NCI-H187 treated with DMSO at 0.1 percent for 48 hours (cell line): ENCODE measurements at places on chromosomes 2 and 18.

DNA sequence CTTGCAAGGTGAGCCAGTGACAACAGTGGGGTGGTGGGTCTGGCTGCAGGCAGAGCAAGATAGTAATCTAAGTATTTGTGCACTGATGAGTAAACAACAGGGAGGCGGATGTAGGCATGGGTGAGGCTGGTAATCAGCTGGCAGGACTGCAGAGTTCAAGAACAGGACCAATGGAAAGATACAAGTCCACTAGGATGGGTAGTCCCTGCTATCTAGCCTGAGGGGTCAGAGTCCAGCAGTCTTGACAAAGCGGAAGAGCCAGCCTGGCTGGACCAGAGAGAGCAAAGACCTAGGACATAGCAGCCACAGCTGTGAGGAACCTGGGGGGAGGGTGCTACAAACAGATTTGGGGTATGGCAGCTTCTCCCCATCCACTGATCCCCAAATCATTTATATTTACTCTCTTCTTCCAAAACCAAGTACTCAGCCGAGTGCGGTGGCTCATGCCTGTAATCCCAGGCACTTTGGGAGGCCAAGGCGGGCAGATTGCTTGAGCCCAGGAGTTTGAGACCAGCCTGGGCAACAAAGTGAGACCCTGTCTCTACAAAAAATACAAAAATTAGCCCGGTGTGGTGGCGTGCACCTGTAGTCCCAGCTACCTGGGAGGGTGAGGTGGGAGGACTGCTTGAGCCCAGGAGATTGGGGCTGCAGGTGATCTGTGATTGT, 25.9 kb downstream of the VIL1 start:
- no peak for DNase-seq

DNA sequence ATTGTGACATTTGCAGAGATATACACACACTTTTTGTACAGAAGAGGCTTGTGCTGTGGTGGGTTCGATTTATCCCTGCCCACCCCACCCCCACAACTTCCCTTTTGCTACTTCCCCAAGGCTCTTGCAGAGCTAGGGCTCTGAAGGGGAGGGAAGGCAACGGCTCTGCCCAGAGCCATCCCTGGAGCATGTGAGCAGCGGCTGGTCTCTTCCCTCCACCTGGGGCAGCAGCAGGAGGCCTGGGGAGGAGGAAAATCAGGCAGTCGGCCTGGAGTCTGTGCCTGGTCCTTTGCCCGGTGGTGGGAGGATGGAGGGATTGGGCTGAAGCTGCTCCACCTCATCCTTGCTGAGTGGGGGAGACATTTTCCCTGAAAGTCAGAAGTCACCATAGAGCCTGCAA, 40.0 kb downstream of the STEAP3 start:
- no peak for DNase-seq

GRCh38 chr2:142533177-142533576, 344.3 kb upstream of the KYNU start:
- DNase-seq, result no peak

DNA sequence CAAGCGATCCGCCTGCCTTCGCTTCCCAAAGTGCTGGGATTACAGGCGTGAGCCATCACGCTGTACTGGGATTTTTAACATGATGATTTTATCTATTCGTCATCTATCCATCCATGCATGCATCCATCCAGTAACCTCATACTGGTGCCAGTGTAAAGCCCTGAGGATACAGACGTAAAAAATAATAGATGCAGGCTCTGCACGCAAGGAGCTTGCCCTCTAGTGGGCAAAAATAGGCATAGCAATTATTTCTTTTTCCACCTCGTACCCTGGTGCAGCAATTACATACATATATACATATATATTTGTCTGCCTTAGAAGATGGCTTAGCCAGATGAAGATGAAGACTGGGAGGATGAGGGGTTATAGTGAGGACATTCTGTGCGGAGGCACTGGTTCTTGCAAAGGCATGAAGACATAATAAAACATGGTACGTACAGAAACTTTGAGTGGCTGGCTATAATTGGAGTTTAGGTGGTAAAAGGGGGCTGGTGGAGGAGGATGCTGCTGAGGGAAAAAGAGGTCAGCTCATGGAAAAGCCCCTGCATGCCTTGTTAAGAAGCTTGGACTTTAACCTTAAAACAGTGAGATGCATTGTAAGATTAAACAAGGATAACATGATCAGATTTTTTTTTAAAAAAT, 19.6 kb upstream of the RPIA start:
- no peak for DNase-seq

DNA sequence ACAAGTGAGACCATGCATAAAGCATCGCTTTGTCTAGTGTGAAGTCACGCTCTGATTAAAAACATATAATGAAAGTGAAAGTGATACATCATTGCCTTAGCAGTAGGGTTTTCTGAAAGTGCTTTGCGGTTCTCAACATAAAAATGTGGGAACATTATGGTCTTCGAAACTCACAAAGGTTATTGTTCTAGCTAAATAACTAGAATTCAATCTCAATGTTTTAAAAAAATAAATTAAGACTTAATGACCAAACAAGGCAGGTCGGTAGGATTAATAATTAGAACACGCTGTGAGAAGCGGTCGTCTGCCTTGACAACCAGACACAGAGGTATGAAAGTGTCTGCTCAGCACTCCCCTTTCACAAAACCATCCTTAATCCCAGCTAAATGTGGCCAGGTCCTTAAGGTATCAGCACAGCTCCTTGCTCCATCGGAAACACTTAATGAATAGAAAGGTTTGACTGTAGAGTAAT, 42.2 kb downstream of the KLHL14 start:
- DNase-seq, result peak; percentile 11

GRCh38 chr2:149871091-149871885, 283.7 kb upstream of the MMADHC start:
- DNase-seq, result no peak

DNA sequence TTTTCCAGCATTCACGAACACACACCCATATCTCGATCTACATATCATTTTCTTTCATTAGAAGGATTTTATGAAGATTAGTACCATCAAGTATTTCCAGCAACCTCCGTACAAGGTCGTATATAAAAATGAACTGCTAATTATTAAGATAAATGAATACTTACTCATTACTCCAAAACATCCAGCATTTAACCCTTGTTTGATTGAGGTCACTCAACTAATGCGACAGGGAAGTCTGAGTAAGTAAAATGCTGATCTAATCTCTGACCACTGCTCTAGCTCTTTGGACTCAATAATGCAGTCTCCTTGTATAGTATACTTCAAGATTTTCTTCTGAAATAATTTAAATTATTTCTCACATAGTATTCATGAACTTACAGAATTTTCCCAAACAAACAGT, 2.0 kb downstream of the ABHD3 start:
- DNase-seq, result no peak

DNA sequence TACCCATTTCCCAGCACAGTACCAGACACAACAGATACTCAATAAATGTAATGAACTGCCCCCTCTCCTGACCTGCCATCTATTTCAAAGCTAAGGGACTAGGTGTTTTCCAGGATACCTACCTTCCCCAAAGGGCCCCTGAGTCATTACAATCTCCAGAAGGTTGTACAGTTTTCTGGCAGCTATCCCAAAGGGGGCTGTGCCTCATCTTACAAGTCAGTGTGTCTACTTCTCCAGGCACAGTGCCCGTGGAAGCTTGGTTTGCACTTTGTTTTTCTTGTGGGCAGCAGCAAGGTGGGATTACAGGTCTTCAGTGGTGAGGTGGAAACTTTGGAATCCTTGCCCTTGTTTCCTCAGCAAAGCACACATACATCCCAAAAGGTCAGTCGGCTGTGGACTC, 62.8 kb upstream of the CYP26B1 start:
- no peak for DNase-seq

GRCh38 chr18:50986360-50987087, 18.7 kb downstream of the ELAC1 start:
- no peak for DNase-seq

DNA sequence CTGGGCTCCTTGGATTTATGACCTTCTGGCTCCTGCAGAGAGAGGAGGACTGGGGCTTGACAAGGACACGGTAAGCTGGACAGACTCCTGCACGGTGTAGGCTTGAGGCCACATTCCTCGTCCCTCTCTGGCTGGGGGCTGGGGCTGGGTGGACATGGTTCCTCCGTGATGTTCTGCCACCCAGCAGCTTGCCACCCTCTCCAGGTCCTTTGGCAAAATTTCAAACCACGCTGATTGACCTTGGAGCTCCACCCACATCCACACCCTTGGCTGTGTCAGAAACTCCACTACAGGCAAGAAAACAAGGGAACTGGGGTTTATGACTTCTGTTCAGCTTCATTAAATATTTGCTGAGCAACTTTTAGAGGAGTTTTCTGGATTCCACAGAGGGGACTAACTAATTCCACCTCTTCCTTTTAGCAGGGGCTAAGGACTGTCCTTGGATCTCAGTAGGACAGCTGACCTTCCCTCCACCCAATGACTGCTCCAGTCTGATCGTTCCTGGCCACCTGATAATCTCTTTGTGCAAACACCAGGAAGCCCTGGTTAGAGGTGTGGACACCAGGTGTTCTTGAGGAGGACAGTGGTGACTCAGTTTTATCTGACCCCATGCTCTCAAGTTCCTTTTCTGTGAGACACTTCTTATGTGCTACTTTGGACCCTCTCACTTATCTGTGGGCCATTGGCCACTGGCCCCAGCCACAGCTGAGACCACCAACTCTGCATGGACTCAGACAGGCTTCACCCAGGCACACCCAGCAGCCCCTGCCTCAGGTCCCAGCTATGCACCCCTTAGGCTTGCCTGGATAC, 29.3 kb downstream of the GPR55 start:
- no peak for DNase-seq

- no peak for DNase-seq
Measured at GRCh38 chr2:64092502-64092901, 51.7 kb downstream of the PELI1 start.

DNA sequence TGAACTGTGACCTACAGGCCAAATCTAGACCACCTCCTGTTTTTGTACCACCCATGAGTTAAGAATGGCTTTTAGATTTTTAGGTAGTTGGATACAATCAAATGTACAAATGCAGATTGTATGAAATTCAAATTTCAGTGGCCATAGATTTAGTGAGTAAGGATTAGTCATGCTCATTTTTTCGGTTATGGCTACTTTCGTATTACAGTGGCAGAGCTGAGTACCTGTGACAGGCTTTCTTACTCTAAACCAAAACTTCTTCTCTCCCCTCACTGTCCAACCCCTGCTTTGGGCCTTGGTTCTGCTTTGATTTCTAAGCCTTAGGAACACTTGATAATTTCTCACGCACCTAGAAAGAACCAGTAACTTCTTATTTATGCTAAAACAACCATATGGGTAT, 82.1 kb downstream of the CDC42EP3 start:
- DNase-seq, result no peak

DNA sequence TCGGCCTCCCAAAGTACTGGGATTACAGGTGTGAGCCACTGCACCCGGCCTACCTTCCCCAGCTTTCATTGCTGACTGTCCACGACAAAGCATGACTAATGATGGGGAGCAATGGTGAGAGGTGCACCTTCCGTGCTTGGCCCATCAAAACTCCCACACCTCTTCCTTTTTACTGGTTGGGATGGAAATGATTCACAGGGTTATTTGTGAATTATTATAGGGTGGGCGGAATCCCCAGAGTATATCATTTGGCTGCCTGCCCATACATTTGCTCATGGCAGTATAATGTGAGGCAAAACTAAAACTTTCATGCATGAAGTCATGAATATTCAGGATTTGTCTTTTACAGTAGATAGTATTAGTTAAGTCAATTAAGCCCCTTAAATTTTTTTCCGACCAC, 334.2 kb upstream of the NETO1 start:
- DNase-seq, result no peak

DNA sequence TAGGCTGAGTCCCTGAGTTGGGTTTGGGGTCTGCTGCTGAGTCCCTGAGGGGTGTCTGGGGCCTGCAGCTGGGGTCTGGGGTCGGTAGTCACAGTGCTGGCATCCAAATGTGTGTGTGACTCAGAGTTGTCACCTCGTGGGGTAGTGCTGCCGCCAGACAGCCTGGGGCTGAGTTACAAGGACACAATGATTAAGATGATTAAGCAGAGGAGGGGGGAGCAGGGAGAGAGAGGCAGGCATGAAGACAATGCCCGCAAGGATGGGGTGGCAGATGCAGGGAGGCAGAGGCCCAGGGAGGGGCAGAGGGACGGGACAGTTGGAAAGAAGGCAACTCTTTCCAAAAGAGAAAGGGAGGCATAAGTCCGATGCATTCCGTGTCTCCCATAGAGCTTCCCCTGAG, 120.2 kb downstream of the CELF4 start:
- no peak for DNase-seq

- DNase-seq, result no peak
Measured at GRCh38 chr2:127516041-127516762, 10.1 kb downstream of the IWS1 start.

DNA sequence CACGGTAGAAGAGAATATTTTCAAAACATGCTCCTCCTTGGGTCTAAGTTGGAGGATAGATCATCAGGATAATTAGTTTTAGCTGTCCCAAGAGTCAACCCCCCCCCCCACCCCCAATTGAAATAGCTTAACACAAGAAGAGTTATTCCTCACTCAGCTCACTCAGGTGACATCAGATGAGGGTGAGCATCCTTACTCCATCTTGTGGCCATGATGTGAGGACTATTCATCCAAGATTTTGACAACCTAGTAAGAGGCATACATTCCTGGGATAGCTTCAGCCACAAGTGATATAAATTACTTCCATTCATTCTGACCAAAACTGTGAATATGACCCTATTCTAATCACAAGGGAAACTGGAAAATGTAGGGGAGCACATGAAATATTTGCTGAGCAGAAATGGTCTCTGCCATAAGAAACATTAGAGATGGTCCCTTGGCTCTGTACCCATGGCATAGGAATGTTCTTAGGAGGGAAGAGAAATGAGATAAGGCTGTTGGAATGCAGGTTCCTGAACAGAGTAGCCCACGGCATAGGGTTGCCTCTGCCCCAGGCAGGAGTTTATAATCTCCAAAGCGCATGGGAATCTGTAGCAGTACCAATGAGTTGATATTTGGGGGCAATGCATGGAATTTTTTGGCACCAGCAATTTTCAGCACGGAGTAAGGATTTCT, 257.2 kb downstream of the CYRIA start:
- DNase-seq, result no peak

GRCh38 chr2:226792155-226792881, 7.3 kb downstream of the IRS1 start:
- no peak for DNase-seq

- no peak for DNase-seq
Measured at GRCh38 chr2:167454036-167454435, 565.8 kb downstream of the XIRP2 start.
